ENCODE measurements at places on chromosomes 2 and 18. TPM values are rescaled to one million over a fixed set of nuclear protein-coding genes. Genes with fewer than 3 reads are reported as not detected.

The ZEB2 gene
- total RNA-seq, result 9.7 TPM

The HOXD13 gene
- total RNA-seq, result not detected

The MROH2A gene
- not detected for total RNA-seq

The TACR1 gene
- total RNA-seq, result not detected

The DSG1 gene
- total RNA-seq, result not detected

The SCYGR2 gene
- total RNA-seq, result not detected

The SLC40A1 gene
- total RNA-seq, result 3.1 TPM

The SERPINB11 gene
- not detected for total RNA-seq

The HOXD1 gene
- 3.7 TPM for total RNA-seq

The BIRC6 gene
- 65.1 TPM for total RNA-seq

The ANKRD36 gene
- 8.2 TPM for total RNA-seq

The ZNF532 gene
- 37.4 TPM for total RNA-seq

The MERTK gene
- 13.4 TPM for total RNA-seq

The USP37 gene
- 6.5 TPM for total RNA-seq

The STPG4 gene
- 0.33 TPM for total RNA-seq

The DNAJC27 gene
- 2.1 TPM for total RNA-seq

The EN1 gene
- total RNA-seq, result not detected

The KIF5C gene
- total RNA-seq, result 0.25 TPM

The AOX1 gene
- total RNA-seq, result 21.0 TPM
